ENCODE measurements at places on chromosomes 1 and 21.

- DNase-seq: no peak
These were observed 27.2 kb downstream of the NGF start for GRCh38 chr1:115310581-115311473.

DNA sequence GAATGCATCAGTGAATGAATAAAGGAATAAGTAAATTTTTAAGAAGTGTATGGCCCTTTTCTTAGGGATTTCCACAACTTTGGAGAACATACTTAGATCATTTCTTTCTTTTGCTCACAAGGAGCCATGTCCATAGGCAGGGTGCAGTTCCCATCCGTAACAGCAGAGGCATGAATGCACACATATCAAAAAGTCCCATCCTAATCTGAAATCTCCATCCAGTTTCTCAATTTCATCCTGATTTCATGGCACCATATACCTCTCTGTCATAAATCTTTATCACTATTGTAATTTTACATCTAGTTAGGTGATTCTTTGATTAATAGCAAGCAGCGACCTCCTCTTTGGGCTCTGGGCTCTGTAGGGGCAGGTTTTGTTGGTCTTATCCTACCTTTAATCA lies 359.2 kb downstream of the RRAGC start:
- no peak for DNase-seq

DNA sequence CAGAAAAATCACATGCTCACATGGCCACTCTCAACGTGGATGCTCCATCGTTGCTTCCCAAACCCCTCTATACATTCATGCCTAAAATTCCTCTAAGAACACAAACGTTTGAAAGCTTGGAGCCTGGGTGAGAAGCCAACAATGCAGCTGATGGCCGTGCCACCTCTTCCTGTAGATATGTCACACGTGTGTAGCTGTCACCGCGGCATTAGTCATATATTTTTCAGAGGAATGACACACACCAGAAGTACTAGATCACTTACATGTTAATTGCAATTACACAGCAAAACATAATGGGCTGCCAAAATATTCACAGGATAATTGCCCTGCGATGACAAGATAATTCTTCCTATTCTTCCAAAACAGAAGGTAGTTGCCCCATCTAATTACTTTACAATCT lies 112.7 kb upstream of the BACE2 start:
- no peak for DNase-seq

DNA sequence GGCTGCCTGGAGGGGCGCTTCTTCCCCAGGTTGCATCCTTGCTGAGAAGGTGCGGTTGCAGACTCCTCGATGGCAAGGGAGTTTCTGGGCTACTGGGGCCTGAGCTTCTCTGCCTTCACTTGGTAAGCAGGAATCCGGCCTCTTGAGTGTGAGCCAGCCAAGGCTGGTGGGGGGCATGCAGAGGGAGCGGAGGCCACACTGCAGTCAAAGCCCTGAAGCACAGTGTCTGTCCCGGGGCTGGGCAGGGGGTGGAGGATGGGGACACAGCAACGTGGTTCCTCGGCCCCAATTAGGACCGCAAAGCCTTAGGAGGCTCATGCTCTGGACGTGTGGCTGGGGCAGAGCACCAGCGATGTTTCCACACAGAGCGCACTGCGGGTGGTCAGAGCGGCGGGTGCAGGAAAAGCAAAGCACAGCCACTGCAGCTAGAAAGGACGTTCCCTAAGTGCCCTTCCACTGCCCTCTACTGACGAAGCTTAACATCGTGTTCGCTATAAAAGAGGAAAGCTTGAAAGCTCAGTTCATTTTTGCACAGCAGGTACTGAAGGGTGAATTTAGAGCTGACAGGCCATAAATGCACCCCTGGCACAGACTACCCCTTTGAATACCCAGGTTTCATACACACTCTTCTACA lies 60.7 kb upstream of the COG2 start:
- no peak for DNase-seq

- no peak for DNase-seq
These were observed 61.7 kb downstream of the ARID4B start for GRCh38 chr1:235266325-235266724.
